MG63 (cell line): ENCODE measurements at places on chromosomes 5 and 9. TPM values are rescaled to one million over a fixed set of nuclear protein-coding genes. Genes with fewer than 3 reads are reported as not detected.

GRCh38 chr9:133990366-133991213, 1.5 kb downstream of the VAV2 start:
- peak; percentile 84 for DNase-seq

DNA sequence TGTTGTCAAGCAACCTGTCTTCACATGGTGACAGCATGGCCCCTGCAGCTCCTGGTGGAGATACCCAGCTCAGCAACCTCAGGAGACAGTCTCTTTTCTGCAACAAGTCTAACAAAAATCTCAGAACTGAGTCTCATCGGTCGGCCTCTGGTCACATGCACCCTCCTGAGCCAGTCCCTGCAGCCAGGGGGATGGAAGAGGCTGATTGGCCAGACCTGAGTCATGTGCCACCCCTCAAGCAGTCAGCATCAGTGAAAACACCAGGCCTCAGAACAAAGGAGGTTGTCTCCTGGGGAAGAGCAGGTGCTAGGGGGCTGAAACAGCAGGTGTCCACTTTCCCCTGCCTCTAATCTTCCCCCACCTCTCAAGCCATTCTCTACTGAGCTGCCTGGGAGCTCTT, 54.4 kb downstream of the SMIM23 start:
- no peak for DNase-seq

GRCh38 chr5:62592558-62592957, 13.9 kb downstream of the LRRC70 start:
- no peak for DNase-seq

DNA sequence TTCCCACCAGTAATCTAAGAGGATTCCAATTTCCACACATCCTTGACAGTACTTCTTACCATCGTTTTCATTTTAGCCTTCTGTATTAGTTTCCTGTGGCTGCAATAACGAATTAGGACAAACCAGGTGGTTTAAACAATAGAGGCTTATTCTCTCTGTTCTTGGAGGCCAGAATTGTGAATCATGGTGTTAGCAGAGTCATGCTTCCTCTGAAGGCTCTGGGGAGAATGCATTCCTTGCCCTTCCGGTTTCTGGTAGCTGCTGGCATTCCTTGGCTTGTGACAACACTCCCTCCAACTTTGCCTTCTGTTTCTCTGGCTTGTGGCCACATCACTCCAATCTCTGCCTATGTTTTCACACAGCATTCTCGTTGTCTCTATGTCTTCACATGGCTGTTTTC, 23.5 kb downstream of the RIGI start:
- peak; percentile 67 for DNase-seq

- DNase-seq: peak; percentile 32
Measured at GRCh38 chr5:181245427-181246275, 1.9 kb upstream of the RACK1 start.

DNA sequence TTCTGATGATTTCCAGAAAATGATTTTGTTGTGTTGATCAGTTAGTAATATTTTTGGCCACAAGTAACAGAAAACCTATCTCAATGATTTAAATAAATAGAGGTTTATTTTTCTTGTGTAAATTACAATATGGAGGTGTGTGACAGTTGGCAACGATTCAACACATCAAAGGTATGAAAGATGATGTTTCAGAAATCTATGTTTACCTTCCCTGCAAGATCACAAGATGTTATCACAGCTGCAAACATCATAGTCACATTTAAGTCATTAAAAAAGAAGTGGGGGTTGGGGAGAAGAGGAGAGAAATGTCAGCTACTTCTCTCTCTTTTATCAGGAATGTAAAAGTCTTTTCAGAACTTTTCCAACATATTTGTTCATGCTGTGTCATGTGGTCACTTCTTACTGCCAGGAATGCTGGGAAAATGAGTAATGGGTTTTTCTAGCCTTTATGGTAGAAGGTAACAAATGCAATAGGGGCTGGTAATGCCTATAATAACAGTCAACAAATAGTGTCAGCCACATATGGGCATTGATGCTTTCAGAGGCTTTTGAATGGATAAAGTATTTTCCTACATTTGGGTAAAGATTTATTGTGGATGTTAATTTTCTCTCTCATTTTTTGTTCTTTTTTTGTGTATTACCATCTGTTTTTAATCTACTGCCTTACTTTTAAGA, 742.7 kb downstream of the TLE1 start:
- DNase-seq: no peak

- no peak for DNase-seq
Measured at GRCh38 chr5:96616801-96617200, 45.4 kb upstream of the CAST start.

DNA sequence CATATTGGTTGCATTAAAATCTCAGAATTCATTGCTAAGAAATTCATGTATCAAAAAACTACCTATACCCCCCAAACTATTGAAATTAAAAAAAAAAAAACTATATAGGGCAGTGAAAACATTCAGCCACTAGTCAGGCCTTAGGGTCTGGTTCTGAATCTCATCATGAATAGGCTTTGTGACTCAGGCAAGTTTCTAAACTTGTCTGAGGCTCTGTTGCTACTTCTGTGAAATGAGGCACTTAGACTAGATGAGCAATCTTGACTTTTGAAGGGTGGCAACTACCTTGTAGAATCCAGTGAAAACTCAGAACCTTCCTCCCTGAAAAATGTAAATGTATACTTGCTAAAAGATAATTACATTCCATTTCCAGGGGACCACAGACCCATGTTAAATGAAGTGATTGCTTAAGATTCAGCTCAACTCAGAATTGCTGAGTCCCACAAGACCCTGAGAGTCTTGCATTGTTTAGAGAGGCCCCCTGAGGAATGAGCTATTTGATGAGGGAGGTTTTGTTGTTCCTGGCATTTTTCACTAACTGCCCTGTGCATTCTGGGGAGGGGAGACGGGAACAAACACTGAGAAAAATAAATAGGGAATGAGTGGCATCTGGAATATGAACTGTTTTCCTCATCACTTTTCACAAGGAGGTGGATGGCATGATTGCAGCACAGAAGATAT, 29.5 kb downstream of the RAI14 start:
- no peak for DNase-seq

DNA sequence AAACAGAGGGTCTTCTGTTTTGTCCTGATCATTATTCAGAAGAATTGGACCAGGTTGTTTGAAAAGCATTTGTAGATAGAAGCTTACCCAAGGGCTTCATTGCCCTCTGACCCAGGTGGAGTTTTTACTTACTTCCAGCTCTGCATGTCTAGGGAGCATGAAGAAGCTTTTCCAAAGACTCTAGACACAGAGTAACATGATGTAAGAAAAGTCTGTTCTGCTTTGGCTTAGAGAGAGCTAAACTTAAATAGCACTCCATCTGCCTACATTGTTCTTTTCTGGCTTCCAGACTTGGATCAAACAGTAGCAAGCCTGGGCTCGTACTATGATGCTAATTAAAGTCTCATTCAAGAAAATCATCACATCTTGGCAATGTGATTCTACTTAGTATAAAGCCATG, 112.1 kb downstream of the SNCAIP start:
- no peak for DNase-seq

- no peak for DNase-seq
Measured at GRCh38 chr9:136792321-136793085, 1.4 kb downstream of the TMEM141 start.

GRCh38 chr9:94096819-94097577, 12.7 kb downstream of the PTPDC1 start:
- DNase-seq: peak; percentile 49

GRCh38 chr9:16120231-16120641, 567.4 kb downstream of the CCDC171 start:
- no peak for DNase-seq

DNA sequence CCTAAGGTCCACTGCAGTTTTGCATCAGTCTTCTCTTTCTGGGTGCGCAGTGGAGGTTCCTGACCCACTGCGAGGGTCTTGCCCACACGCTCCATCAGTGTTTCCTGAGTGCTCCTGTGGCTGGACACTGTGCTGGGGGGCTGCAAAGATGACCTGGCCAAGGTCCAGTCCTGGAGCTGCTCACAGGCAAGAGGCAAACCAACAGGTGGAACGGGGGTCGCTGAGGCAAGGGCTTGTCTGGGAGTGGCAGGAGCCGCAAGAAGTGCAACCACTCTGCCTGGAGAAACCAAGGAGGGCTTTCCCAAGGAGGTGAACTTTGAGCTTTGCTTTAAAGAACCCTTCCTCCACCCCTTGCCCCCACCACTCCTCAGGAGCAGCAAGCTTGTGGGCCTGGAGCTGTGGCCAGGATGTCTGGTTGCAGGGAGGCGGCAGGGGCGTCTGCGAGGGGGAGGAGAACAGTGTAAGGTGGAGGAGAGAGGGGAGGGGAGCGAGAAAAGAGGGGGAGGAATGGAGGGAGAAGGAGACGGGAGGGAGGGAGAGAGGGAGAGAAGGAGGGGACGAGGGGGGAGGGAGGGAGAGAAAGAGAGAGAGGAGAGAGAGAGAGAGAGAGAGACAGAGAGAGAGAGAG, 444 bp upstream of the CPLX2 start:
- no peak for DNase-seq

DNA sequence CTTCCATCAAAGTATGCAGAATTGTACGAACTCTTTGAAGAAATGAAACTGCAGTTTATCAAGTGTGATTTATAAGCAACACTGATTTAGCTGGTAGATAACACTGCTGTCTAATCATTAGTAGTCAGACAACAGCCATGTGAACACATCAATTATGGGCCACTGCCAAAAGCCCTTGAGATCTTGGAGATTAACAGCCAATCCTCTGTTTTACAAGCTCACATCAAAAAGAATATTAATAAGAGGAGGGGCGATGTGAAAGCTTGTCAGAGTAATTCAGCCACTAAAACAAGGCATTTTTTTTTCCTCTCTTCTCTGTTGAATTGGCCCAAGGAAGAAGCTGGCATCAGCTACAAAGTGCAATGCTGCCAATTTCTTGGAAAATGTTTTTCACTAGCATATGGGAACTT, 28.1 kb downstream of the ZNF608 start:
- peak; percentile 39 for DNase-seq

DNA sequence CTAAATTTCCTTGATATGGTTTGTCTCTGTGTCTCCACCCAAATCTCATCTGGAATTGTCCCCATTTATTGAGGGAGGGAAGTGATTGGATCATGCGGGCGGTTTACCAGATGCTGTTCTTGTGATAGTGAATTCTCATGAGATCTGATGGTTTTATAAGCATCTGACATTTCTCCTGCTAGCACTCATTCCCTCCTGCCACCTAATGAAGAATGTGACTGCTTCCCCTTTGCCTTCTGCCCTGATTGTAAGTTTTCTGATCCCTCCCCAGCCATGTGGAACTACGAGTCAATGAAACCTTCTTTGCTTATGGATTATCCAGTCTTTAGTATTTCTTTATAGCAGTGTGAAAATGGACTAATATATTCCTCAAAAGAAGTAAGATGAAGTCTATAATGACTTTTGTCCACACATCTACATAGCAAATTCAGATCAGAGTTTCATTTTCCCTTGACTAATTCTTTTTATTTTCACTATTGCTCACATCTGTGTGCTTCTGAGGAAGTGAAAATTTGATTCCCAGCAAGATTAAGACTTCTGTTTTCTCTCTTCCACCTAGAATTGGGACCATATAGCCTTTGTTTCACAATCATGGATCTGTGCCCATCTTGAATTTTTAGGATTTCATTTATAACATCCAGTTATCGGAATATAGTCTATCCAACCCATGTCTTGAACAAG, 393.5 kb downstream of the DMAC1 start:
- no peak for DNase-seq

GRCh38 chr5:163535290-163535689, 29.9 kb downstream of the MAT2B start:
- no peak for DNase-seq

DNA sequence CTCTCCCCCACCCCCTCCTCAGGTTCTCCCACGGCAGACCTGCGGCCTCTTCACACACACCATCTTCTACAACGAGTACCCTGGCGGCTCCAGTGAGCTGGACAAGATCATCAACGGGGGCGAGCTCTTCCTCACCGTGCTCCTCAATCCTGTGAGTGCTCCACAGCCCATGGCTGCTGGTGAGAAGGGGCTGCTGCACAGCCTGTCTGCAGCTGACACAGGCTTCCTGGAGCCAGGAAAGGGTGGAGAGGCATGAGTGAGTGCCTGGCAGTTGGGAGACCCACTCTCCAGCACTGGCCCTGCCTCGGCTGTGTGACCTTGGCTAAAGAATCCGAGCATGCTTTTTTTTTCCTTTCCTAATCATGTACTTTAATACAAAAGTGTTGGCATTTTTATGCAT, 31.3 kb downstream of the NDST1 start:
- DNase-seq: no peak

DNA sequence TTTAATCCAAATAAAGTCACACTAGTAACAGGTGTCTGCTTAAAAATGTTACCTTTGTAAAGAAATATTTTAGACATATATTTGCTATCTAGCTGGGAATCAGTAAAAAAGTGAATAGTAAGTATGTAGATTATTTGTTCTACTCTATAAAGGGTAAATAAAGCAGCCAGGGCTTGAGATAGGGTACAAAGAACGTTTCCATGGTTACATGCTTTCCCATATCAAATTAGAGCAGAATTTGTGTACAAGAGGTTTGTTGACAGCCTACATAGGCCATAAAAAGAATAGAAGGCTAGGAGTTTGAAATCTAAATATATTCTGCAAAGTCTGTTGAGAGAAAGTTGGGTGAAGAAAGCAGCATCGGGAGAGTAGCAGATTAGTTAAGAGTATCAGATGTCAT, 160.9 kb upstream of the POU5F2 start:
- no peak for DNase-seq

GRCh38 chr5:51829691-51830090, 446.4 kb downstream of the ISL1 start:
- no peak for DNase-seq

DNA sequence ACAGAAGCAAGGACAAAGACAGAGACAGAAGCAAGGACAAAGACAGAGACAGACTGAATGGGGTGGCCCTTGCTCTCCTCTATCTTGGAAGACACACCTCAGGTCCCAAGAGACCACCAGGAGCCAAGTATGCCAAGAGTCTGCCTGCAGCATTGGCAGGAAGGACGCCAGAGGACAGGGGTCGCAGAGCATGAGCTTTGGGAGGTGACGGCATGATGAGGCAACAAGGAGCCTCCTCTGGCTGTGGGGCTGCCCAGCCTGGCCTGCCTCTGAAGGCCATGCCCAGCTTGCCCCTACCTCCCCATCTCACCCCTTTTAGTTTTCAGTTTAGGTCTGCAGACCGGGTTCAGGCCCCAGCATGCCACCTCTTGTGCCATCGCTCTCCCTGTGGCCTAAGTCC, 17.6 kb downstream of the PDGFRB start:
- DNase-seq: peak; percentile 64

GRCh38 chr5:147956064-147956841, 49.9 kb upstream of the C5orf46 start:
- no peak for DNase-seq

Gene MGAT1
- total RNA-seq: 186 and 189 TPM in 2 replicates

Gene TRPM3
- not detected in 2 replicates for total RNA-seq

Gene CYLC2
- total RNA-seq: not detected in 2 replicates

Gene PHYHD1
- total RNA-seq: not detected in 2 replicates

Gene CD72
- 0.47 and 0.86 TPM in 2 replicates for total RNA-seq

Gene CNTFR
- total RNA-seq: not detected in 2 replicates

Gene CCNO
- total RNA-seq: 0.39 and 0.89 TPM in 2 replicates

Gene LECT2
- total RNA-seq: not detected in 2 replicates

Gene IL9
- not detected in 2 replicates for total RNA-seq

Gene RGMB
- total RNA-seq: 4.7 and 6.8 TPM in 2 replicates

Gene AQP7
- total RNA-seq: not detected in 2 replicates
